Activated naive CD4-positive, alpha-beta T cell treated with Interleukin-2 at 50 U/mL for 16 hours (primary cell): ENCODE measurements at places on chromosomes 1 and 21.

- no peak for DNase-seq
Observed at GRCh38 chr1:199173356-199173755, 534.5 kb downstream of the PTPRC start.

DNA sequence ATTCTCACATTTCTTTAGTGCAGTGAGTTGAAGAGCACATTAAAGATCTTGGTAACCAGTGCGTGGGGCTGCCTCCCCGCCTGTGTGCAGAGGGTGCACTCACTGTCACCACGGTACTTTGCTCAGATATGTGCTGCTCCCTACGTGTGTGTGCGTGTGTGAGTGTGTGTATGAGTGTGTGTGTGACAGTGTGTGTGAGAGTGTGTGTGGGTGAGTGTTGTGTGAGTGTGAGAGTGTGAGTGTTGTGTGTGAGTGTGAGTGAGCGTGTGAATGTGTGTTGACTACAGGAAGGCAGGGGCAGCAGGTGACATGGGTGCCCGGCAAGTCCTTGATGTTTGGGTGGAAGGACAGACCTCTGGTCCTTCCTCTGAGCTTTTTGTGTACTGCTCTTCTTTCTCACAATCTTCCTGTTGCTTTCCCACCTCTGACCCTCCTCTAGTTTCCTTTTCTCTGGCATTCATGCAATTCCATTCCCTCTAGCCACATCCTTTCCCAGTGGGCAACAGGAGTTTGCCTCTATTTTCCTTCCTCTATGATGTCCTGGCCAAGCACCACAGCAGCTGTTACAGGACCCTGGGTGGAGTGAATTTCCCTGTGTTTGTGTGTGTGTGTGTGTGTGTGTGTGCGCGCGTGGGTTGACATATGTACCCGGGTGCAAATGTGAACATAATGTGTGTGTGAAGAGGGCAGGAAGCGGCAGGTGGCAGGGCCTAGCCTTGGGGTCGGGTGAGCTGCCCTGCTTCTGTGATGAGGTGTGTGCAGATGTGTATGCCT is 19.8 kb downstream of the LHX4 start:
- DNase-seq = no peak

- no peak for DNase-seq
Observed at GRCh38 chr1:41765152-41765551, 153.6 kb downstream of the HIVEP3 start.

GRCh38 chr1:228446852-228447251 is 30.2 kb upstream of the TRIM17 start:
- DNase-seq = no peak

GRCh38 chr1:179548666-179549367 is 26.9 kb downstream of the NPHS2 start:
- no peak for DNase-seq

- no peak for DNase-seq
Observed at GRCh38 chr1:29391362-29391880, 155.1 kb downstream of the PTPRU start.

DNA sequence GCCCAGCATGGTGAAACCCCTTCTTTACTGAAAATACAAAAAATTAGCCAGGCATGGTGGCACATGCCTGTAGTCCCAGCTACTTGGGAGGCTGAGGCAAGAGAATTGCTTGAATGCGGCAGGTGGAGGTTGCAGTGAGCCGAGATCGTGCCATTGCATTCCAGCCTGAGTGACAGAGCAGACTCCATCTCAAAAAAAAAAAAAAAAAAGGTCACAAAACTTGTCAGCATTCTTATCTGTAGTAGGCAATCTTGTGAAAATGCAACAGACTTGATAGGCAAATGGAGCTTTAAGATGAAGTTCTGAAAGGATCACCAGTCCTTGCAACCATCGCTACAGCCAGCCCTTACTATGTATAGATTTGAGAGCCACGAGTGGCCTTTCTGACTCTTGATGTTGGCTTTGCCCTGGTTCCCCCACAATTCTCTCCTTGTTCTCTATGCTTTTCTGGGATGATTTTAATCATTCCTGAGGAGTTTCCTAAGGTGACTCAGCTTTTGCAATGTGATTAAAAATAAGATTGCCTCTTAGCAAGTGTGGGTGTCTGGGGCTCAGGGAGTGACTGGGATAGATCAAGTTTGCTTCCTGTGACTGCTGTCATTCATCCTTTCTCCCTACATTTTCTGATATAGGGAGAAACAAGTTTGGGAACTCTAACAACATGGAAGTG is 7.1 kb upstream of the MAP1LC3C start:
- no peak for DNase-seq

- DNase-seq = no peak
Observed at GRCh38 chr1:225462714-225463574, 35.1 kb upstream of the LBR start.
